Activated T-cell treated with anti-CD3 and anti-CD28 coated beads for 48 hours (primary cell): ENCODE measurements at places on chromosomes 2 and 18.

DNA sequence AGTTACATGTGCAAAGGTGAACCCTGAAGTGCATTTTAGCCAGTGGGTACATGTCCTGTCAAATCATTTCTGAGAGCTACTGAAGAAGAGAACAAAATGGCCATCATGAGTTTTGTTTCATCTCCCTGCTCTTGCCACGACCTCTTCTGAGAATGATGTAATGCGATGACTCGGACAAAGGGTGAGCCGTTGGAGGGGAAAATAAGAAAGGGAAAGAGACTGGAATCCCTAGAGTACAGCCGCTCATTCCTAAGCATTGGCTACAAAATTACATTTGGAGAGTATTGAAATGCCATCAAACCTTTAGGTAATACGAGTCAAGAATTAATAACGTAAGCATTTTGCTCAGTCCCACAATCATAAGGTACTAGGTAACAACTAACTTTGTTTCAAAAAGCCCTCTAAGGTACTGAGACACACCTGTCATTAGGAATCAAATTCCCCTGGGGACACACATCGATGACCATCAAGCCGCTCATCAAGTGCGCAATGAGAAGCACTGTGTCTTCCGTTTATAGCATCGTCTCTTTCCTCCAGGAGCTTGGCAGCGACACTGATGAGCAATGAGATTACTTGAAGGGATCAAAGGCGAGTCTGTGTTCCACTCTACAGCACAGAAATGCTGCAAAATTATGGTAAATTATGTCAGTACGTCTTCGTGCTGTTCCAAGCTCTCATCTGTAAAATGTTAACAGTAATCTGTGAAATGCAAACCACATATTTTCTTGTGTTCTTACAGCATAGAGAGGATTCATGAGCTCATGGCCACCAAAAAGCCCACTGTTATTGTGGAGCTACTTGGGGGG, 97.3 kb upstream of the PIEZO2 start:
- DNase-seq: no peak

GRCh38 chr2:175887776-175888175, 114.3 kb downstream of the LNPK start:
- DNase-seq: no peak

DNA sequence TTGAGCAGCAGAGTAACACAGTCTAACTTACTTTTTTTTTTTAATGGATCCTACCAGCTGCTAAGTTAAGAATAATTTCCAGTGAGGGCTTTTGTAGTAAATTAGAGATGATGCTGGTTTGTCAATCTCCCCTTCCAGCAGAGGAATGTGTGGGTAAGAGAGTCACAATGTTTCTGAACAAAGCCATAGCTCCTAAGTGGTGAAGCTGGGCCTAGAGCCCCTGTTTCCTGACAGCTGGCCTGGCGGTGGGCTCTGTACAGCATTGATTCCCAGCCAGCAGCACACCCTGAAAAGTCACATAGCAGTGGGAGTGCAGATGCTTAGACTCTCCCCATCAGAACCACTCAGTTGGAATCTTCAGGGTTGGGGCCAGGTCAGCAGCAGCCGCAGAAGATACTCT, 24.4 kb downstream of the CAPG start:
- DNase-seq: no peak

DNA sequence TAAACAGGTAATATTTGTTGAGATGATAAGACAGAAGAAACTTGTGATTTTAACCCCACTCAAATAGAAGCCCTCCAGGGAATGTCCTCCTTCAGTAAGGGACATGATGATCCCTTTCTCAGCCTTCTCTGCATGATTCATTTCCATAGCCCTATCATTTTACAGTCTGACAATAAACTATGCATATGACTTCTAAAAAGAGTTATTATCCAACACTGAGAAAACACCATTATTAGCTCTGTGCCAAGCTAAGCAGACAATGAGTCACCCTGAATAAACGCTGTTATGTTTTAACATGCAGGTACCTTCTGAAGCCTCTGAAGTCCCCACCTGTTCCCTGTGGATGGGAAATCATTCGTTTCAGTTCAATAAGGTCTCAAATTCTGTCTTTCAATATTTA, 54.7 kb downstream of the DTNB start:
- DNase-seq: no peak

GRCh38 chr2:201261906-201262305, 1.6 kb downstream of the CASP8 start:
- DNase-seq: no peak

- no peak for DNase-seq
Observed at GRCh38 chr2:44936715-44937687, 4.5 kb upstream of the SIX3 start.

DNA sequence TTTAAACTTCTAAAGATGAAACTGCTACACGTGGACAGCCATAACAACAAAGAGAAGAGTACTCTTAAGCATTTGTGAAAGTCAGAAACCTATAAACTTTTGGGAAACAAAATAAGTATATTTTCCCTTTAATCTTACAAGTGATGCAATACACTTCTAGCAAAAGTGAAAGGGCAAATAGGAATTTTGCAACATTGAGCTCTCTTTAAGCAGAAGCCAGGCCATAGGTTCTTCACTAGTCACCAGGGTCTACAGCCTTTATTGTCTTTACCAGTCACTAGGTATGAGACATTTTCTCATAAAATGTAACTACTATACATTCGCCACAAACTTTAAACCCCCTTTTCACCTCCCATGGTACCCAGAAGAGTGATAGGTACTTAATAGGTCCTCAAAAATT, 37.5 kb downstream of the SCN1A start:
- no peak for DNase-seq

DNA sequence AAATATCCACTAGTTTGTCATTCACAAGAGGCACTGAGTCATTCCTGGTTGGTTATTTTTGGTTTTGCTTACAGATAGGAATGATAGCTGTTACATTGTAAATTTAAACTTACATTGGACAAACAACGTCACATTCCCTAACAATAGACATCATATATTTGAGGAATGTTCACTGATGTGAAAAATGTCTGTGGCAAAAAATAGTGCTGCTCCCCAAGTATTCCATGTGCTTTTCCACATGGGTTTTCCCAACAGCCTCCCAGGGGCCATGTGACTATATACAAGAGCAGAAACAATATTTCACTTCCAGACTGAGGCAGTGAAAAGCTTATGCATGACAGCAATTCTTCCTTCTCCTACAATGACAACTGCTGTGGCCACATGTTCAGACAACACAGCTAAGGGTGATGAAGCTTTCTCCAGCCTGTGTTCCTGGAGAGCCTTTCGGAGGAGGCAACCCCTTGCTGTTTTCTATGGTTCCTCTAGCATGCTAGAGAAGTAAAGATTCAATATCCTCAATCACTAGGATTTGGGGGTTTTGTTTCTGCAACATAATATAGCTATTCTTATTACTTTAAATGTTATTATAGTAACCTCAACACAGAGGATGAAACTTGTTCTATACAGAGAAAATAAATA, 202.7 kb downstream of the PTH2R start:
- no peak for DNase-seq

DNA sequence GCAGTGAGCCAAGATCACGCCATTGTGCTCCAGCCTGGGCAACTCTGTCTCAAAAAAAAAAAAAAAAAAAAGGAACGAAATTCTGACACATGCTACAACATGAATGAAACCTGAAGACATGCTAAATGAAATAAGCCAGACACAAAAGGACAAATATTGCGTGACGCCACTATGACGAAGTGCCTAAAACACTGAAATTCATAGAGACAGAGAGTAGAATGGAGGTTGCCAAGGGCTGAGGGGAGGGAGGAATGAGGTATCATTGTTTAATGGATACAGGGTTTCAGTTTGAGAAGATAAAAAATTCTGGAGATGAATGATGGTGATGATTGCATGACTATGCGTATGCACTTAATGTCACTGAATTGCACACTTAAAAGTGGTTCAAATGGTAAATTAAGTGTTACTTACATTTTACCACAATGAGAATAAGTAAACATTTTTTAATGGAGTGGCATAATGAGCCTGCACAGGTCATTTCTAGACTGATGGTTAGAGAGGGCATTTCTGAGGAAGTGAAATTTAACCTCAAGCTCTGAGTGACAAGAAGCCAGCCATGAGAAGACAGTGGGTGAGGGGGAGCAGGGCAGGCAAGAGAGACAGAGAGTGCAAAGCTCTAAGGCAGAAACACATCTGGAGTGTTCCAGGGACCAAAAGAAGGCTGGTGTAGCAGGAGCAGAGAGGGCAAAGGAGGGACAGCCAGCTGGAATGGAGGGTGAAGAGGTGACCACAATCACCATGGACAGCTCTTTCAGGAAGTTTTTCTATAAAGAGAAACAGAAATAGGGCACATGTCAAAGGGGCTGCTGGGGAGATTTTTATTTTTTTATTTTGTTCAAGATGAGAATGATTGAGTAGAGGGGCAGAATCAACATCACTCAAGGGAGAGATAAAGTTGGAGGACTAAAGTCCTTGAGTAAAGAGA, 20.6 kb upstream of the EXOC6B start:
- no peak for DNase-seq

GRCh38 chr18:61545281-61546245, 212.3 kb downstream of the CDH20 start:
- DNase-seq: no peak

DNA sequence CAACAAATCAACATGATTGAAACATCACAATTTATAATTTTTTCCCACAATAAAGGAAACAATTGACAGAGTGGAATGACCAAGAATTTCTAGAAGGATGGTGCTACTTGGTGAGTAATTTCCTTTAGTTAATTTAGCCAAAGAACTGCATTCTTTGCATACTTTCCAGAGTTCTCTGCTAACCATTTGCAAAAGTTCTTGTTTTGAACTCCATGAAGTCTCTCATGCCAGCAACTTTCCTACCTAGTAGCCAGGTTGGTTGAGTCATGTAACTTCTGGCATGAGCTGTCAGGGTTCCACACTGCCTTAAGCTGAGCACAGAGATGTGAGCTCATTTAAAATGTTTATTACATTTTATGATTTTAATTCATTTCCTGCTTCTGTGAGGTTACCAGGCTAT, 539.6 kb downstream of the PID1 start:
- no peak for DNase-seq
